ENCODE measurements at places on chromosomes 6 and 20.

DNA sequence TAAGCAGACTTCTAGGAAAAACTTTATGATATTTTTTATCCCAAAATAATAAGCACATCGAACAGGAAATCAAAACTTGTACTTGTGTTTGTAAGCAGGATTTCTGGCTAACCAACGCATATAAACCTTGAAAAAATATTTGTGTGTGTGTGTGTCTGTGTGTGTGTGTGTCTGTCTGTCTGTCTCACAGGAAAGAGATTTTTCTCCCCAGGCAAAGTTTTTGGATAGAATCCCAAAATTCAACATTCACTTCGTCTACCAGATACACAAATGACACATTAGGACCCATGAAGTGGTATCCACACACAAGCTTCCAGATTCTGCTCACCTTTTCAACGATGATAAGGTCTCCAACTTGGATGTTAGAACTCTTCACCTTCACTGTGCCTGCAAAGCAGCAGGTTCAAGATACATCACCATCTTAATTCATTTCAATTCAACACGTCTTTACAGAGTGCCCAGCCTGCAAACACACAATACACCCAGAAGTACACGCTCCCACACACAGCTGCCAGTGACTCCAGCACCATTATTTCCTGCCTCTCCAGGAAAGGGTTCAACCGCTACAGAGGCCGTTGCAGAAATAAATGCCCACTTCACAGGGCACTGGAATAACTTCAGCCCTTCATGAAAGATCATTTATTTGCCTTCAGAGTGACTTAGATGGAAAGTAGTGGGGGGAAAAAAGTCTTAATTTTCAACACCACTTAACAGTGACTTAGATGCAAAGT is 70.9 kb downstream of the ATP9A start:
- DNase-seq = no peak

DNA sequence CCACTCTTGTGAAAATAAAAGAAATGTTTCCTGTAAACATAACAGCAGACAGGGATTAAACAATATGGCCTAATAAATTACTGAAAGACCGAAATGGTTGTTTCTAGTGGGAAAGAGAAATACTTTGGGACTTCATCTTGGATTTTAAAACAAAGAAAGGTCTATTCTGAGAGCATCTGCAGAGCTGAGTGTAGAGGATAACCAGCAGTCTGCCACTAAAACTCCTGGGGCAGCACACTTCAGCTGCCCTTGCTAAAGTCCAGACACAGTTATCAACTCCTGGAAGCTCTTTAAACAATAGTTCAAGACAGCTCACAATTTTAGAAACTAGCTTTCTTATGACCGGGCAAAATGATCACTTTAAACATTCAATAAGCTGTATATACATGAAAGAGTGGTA is 38.6 kb downstream of the AKIRIN2 start:
- DNase-seq = no peak

GRCh38 chr20:17314264-17314663 is 87.4 kb downstream of the PCSK2 start:
- DNase-seq = no peak

GRCh38 chr6:116010386-116010785 is 50.3 kb downstream of the FRK start:
- no peak for DNase-seq

DNA sequence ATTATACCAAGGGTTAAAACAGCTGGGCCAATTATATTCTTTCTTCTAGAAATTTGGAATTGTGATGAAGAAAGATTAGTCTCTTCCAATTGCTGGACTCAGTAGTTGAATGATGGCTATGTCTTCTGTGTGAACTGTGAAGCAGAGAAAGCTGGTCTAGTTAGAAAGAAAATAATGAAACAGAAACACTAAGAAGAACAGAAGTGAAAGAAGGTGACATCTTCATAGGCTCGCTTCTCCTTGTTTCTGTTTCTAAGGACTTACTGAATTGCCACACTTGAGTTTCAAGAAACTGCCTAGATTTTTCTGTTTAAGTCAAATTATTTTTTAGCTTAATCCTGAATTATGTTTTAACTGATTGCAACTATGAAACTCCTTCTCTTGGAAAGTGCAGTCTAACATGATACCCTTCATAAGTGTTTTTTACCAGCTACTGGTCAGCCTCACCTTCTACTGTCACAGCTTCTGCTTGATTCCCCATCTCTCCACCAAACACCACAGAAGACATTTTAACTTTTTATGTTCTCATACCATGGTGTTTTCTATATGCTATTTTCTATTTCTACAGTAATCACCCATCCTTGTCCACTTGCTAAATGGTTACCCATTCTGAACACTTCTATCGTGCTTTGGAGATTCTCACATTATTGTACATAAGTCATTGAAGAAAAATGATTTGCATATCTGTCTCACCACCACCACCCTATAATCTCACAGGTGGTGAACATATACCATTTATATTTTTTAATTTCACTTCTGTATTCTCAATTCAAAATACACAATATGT is 268.8 kb downstream of the GRIK2 start:
- no peak for DNase-seq

- DNase-seq = no peak
Observed at GRCh38 chr6:167285077-167285770, 5.9 kb upstream of the UNC93A start.

DNA sequence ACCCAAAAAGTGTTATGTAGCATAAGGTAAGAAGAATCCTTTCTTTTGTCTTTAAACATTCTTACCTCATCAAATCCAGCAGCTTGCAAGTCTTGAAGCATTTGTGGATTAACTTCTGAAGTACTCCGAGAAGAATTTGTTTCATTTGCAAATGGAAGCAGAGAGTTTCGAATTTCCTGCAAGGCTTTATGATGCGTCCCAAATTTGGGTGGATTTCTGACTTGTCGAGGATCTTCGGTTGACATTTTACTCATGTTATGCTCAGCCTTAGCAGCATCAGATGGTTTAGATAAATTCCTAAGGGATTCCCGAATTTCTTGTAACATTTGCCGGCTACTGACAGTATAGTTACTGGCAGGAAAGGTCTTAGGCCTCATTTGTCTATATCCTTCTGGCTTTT is 16.2 kb downstream of the LATS1 start:
- no peak for DNase-seq

DNA sequence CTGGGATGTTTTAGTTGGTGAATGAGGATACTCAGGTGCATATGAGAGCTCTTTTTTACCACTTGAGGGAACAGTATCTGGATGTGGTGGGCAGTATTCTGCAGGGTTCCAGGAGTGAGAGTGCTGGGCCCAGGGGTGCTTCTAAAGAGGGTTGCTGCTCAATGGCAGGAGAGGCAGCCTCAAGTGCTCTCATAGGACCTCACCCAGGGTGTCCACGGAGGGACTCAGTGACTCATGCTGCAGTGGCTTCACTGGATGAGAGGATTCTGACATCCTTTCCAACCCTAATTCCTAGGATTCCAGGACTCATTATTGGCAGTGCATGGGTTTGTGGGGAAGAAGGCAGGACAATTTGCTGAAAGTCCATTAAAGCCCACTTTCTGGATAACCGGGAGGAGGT is 176.6 kb upstream of the FERMT1 start:
- DNase-seq = no peak
